Activated CD4-positive, alpha-beta T cell treated with anti-CD3 and anti-CD28 coated beads for 36 hours (primary cell): ENCODE measurements at places on chromosomes 1 and 21. TPM values are rescaled to one million over a fixed set of nuclear protein-coding genes. Genes with fewer than 3 reads are reported as not detected.
A peak's percentile ranks its signal among the peaks of the same experiment; 100 is the strongest.

DNA sequence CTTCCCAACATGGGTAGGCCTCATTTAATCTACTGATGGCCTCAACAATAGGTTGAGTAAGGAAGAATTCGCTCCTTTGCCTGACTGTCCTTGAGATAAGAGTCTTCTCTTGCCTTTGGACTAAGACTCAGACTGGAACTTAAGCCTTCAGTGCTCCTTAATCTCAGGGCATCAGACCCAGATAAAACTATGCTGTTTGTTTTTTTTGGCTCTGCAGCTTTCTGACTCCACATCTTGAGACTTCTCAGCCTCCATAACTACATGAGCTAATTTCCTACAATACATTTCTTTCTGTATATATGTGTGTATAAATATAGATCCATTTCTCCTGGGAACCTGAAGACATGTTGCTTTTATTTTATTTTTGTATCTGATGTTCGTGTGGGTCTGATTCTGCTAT, 1470.7 kb upstream of the PRMT6 start:
- no peak overlapping the region for H3K4me3 ChIP-seq
- no peaks in the 10 kb centered on the region for H3K36me3 ChIP-seq
- H3K27ac ChIP-seq = no peak overlapping the region
- DNase-seq = no peak

Gene ARPC5
- 115 TPM for total RNA-seq

Gene ARF1
- total RNA-seq = 325 TPM

Gene AIM2
- total RNA-seq = 67.6 TPM

Gene NBPF3
- 8.5 TPM for total RNA-seq

- peaks cover 42% of the 10 kb centered on the region for H3K27me3 ChIP-seq
- peaks cover 3% of the 10 kb centered on the region for H3K4me1 ChIP-seq
- no peak overlapping the region for H3K27ac ChIP-seq
- H3K4me3 ChIP-seq = no peak overlapping the region
These were observed 6.0 kb downstream of the COLGALT2 start for GRCh38 chr1:184031409-184032107.

DNA sequence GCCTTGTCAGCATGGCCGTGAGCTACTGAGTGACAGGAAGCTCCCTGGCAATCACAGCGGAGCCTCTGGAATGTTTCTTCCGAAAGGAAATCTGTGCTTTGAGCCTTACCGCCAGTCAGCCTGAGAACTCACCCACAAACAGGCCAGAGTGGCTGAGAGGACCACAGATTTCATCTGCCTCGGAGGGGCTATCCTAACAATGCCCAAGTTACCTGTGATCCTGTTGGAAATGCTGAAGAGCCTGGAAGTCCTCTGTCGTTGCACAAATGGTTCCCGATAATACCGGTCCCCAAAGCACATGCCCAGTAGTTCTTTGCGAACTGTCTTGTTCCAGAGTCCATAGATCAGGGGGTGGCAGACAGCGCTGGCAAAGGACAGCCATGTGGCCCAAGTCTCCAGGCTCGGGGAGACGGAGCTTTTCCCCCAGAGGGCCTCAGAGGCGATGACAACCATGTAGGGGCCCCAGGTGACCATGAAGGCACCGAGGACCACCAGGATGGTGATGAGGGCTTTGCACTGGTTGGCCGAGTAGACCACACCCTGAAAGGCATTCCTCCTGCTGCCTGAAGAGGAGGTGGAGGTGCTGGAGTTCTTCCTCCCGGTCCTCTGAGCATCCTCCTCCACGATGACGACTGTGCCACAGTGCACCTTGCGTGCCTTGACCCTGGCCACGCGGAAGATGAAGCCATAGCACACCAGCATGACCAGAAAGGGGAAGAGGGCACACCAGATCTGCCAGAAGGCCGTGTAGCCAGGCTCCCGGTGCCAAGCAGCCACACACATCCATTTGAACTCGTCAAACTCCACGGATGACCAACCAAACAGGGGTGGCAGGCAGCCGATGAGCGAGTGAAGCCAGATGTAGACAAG, 40.2 kb downstream of the GPR161 start:
- no peak for DNase-seq
- H3K36me3 ChIP-seq = no peaks in the 10 kb centered on the region
- H3K27ac ChIP-seq = no peak overlapping the region

Gene PCP4L1
- 0.27 TPM for total RNA-seq

GRCh38 chr1:160371756-160372155, 4.9 kb downstream of the NHLH1 start:
- peaks cover 13% of the 10 kb centered on the region for H3K4me1 ChIP-seq
- H3K4me3 ChIP-seq = no peak overlapping the region
- DNase-seq = no peak
- H3K36me3 ChIP-seq = no peaks in the 10 kb centered on the region
- no peak overlapping the region for H3K27ac ChIP-seq

GRCh38 chr1:153386500-153386901, 4.4 kb downstream of the S100A8 start:
- no peaks in the 10 kb centered on the region for H3K4me1 ChIP-seq
- H3K4me3 ChIP-seq = no peak overlapping the region
- no peaks in the 10 kb centered on the region for H3K36me3 ChIP-seq
- no peak for DNase-seq
- peaks cover 7% of the 10 kb centered on the region for H3K27me3 ChIP-seq
- no peak overlapping the region for H3K27ac ChIP-seq

GRCh38 chr1:242196101-242196500, 197.2 kb upstream of the MAP1LC3C start:
- DNase-seq = no peak
- no peaks in the 10 kb centered on the region for H3K4me1 ChIP-seq
- no peak overlapping the region for H3K4me3 ChIP-seq
- H3K27me3 ChIP-seq = peaks cover 1% of the 10 kb centered on the region
- no peak overlapping the region for H3K27ac ChIP-seq
- no peaks in the 10 kb centered on the region for H3K36me3 ChIP-seq

DNA sequence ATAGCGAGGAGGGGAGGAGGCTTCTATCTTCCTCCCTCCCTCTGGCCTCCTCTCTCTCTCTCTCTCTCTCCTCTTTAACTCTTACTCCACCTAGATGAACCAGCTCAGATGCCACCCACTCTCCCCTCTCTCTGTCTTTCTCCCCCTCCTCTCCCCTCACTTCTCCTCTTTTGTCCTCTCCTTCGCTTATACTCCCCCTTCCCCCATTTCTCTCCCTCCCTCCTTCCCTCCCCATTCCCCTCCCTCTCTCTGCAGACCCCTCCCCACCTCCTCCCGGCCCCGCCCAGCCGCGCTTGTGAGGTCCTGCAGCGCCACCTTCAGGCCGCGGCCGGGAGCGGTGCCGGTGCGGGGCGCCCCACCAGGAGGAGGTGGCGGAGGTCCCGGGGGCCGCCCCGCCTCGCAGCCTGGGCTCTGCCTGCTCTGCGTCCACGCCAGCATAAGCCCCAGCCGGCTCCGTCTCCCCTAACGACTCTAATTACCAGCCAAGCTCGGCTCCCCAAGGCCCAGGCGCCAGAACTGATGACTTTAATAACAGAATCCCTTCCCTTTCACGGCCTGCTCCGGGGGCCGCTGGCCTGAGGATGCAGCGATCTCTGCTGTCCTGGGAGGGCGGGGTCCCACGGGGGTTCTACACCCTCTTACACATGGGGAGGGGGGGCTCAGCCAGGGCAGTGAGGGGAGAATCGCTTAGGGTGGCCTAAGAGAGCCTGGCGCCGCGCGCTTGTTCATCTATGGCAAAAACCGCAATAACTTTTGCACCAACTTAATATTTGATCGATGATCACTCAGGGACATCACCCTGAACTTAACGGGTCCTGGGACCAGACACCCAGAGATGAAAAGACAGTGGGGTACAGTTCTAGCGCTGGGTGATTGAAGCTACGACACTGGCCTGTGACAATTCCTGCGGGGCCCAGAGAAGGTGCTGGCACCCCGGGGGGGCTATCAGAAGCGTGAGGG, 637.3 kb downstream of the MATN1 start:
- no peaks in the 10 kb centered on the region for H3K36me3 ChIP-seq
- peak; percentile 75 for DNase-seq
- H3K27me3 ChIP-seq = peaks cover 35% of the 10 kb centered on the region
- no peak overlapping the region for H3K27ac ChIP-seq

GRCh38 chr1:36351227-36351977, 28.0 kb upstream of the EVA1B start:
- DNase-seq = peak; percentile 33
- H3K27me3 ChIP-seq = no peaks in the 10 kb centered on the region
- peaks cover 38% of the 10 kb centered on the region for H3K4me1 ChIP-seq
- H3K4me3 ChIP-seq = no peak overlapping the region
- peak overlapping the region; percentile 80 for H3K27ac ChIP-seq
- H3K36me3 ChIP-seq = peaks cover 37% of the 10 kb centered on the region

DNA sequence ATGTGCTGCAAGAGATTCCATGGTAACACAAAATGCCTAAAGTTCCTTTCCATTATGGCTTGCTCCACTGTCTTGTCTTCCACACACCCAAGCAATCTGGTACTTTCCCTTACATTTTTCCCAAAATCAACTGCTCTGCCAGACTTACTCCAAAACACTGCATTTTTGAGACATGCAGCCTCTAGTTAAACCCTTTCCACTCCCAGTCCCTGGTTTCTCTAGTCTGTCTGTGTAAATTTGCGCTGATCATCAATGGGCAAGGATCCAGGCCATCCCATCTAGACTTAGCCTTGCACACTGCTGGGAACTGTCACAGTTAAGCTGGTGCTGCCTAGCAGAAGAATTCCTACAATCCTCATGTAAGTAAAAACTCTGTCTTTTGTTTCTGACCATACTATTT, 47.8 kb downstream of the DAB1 start:
- no peaks in the 10 kb centered on the region for H3K27me3 ChIP-seq

GRCh38 chr1:71944006-71944405, 338.3 kb downstream of the NEGR1 start:
- H3K27ac ChIP-seq = no peak overlapping the region
- H3K4me1 ChIP-seq = no peaks in the 10 kb centered on the region
- DNase-seq = no peak
- no peaks in the 10 kb centered on the region for H3K36me3 ChIP-seq
